ENCODE measurements at places on chromosomes 7 and 10.

GRCh38 chr7:77501192-77501515 is 35.9 kb upstream of the PTPN12 start:
- no peak for DNase-seq

DNA sequence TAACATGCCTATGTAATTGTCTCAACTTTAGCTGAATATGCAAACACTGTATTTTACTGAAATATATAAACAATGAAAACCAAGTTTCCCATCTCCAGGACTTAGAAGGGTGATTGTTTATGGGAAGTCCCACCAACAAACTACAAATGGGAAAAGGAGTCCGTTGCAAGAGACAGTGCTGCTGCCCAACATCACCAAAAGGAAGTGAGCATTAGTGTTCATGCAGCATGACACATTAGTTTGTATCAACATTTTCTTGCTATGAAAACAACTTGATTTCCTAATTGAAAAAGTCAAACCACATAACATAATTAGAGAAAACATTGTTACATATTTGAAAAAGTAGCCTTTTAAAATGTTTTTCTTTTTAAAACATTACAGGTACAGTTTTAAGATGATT is 138.5 kb downstream of the ZNF438 start:
- peak; percentile 31 for DNase-seq

DNA sequence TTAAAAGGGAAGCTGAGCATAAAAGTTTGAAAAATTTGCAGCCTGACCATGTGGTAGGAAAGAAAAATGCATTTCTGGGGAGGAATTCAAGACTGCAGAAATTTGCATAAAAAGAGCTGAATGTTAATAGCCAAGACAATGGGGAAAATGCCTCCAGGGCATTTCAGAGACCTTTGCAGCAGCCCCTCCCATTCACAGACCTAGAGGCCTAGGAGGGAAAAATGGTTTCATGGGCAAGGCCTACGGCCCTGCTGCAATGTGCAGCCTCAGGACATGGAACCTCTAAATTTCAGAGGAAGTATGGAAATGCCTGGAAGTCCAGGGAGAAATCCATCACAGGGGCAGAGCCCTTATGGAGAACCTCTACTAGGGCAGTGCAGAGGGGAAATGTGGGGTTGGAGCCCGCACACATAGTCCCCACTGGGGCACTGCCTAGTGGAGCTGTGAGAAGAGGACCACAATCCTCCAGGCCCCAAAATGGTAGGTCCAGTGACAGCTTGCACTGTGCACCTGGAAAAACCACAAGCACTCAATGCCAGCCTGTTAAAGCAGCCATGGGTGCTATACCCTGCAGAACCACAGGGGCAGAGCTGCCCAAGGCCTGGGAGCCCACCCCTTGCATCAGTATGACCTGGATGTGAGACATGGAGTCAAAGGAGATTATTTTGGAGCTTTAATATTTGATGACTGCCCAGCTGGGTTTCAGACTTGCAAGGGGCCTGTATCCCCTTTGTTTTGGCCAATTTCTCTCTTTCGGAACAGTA is 243.8 kb downstream of the DNAJB9 start:
- no peak for DNase-seq

- peak; percentile 53 for DNase-seq
These were observed at the start of gene PDK4 for GRCh38 chr7:95596198-95597063. Gene PDK4, minus strand, starts transcription at chr7:95596516. Its CDS starts 223 bp downstream, at chr7:95596293.

- DNase-seq = no peak
These were observed 4.7 kb upstream of the PKD2L1 start for GRCh38 chr10:100334762-100335161.

GRCh38 chr10:59803714-59804113 is 50.5 kb upstream of the MRLN start:
- DNase-seq = no peak

DNA sequence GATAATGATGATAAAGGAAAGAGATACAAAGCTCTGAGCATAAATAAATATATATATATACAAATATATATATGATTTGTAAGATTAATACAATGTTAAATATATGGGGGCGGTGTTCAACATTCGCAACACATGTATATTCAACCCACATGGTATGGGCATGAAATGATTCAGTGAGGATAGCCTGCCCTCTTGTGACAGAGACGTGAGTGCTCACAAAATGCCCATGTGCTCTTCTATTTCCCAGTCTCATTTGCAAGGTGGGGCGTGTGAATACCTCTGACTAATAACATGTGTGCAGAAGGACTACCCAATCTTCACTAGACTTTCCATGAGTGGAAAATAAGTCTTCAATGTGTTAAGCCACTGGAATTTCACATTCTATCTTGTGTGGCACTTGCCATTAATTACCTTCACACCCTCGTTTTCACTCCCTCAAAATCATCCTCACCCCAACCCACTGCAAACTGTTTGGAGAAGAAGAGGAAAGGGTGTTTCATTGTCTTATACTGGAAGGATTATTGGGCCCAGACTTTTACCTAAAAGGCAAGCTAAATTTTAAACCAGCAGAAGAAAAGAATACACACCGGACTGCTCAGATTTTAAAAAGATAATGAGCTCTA is 26.9 kb downstream of the ASAH2 start:
- DNase-seq = peak; percentile 45

DNA sequence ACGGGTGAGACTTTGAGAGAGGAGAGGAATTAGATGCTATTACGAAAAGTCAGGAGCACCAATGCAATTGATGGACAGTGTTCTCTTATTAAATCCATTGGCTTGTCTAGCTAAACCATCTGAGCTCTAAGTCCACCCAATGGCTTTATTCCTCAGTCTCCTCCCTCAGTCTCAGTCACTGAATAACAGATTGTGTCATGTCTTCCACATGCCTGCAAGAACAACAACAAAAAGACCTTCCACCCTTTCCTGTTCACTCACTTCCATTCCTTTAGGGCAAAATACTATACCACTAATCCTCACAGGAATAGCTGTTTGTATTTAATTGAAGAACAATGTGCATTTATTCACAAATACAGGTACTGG is 154.8 kb upstream of the LAMB4 start:
- no peak for DNase-seq

- DNase-seq = no peak
These were observed 3.8 kb upstream of the MALSU1 start for GRCh38 chr7:23295401-23295697.
